ENCODE measurements at places on chromosomes 7 and 10.

GRCh38 chr10:3740157-3740871 is 44.7 kb downstream of the KLF6 start:
- DNase-seq, result no peak

DNA sequence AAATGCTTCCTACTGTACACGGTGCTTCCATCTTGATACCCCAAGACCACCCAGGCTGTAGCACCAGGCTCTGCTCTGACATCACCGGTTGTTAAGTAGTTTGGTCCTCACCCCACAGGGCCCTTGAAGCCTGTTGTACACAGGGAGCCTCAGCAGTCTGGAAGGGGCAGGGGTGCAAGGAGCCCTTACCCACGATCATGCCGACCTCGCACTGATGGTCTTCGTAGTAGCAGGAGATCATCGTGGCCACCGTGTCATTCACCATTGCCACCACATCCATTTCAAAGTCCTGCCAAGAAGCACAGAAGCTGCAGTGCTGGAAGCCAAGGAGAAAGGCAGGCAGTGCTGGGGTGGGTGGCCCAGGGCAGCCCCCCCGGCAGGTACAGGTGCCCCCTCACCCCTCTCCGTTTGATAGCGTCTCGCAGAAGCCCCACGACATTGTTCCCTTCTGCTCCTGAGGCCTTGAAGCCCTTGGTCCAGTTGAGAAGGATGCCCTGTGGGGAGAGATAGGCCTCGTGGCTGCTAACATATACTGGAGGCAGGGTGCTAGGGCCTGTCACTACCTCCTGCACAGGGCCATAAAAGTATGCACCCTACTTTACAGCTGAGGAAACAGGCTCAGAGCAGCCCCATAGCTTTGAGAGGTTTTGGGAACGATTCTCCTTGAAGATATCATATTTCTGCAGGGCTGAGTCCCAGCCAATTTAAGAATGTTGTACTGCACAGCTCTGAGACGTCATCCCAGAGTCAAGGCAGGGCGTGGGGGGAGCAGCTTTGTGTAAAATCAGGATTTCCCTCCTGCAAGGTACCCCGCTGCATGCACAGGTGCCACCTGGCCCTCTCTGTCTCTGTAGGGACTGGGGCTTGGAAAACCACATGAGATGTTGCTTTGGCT is 8.7 kb upstream of the MYL7 start:
- no peak for DNase-seq

- DNase-seq, result no peak
Observed at GRCh38 chr10:84163996-84164395, 9.6 kb upstream of the GPR15LG start.

DNA sequence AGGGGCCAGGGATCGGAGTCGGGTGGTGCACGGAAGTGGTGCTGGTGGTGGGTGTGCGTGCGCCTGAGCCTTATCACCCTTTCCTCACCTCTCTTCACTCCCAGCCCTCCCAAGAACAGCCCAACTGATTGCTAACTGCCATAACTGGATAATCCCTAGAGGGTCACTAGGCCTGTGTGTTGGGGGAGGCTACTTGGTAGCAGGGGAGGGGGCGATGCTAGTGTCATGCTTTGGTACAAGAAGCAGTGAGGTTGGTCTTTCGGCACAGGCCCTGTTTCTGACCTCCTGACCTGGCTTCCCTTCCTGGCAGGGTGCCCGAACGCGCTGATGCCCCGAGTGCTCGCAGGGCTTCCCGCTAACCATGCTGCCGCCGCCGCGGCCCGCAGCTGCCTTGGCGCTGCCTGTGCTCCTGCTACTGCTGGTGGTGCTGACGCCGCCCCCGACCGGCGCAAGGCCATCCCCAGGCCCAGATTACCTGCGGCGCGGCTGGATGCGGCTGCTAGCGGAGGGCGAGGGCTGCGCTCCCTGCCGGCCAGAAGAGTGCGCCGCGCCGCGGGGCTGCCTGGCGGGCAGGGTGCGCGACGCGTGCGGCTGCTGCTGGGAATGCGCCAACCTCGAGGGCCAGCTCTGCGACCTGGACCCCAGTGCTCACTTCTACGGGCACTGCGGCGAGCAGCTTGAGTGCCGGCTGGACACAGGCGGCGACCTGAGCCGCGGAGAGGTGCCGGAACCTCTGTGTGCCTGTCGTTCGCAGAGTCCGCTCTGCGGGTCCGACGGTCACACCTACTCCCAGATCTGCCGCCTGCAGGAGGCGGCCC is 652 bp downstream of the KAZALD1 start:
- DNase-seq, result peak; percentile 57

GRCh38 chr7:111600091-111600490 is 37.8 kb upstream of the IMMP2L start:
- no peak for DNase-seq

- no peak for DNase-seq
Observed at GRCh38 chr7:75928568-75928914, 13.6 kb downstream of the POR start.

- no peak for DNase-seq
Observed at GRCh38 chr7:70725448-70725847, 406.5 kb upstream of the GALNT17 start.

- no peak for DNase-seq
Observed at GRCh38 chr7:20395104-20395503, 64.4 kb downstream of the ITGB8 start.

GRCh38 chr10:59060852-59061251 is 115.6 kb upstream of the PHYHIPL start:
- DNase-seq, result no peak

DNA sequence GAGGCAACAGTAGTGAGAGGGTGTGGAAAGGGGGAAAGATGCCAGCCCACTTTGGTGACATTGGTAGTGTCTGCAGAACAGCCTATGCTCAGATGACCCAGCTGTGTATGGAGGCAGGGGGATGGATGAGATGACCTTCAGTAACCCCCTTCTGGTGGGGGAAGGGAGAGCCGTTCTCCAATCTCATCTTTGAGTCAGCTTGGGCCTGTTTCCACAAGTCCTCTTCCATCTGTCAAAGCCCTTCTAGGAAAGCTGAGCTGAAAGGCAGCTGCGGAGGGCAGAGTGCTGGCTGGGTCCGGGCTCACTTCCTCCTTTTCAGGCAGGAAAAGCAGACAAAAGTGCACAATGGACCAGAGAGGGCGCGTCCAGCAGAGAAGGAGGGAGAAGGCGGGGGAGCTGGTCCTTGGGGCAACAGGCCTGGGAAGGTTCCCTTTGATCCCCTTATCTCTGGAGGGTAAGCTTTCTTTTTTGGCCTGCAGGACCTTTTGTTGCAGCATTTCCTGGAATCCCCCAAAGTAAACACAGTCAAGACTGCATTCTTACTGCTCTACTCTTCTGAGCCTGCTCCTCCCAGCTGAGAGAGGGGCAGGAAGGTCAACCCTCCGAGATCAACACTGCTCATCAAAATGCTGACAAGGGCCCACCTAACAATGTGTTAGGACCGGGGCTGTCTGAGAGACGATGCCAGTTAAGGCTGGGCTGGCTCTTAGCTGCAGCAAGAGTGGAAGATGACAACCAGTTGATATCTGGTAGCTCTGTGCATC is 1.2 kb upstream of the LRMDA start:
- DNase-seq, result peak; percentile 32

- DNase-seq, result no peak
Observed at GRCh38 chr7:88204525-88205110, 15.2 kb downstream of the SRI start.

- DNase-seq, result no peak
Observed at GRCh38 chr10:93379731-93380575, 102.2 kb downstream of the MYOF start.

GRCh38 chr7:140667476-140667875 is 5.3 kb upstream of the ADCK2 start:
- no peak for DNase-seq

DNA sequence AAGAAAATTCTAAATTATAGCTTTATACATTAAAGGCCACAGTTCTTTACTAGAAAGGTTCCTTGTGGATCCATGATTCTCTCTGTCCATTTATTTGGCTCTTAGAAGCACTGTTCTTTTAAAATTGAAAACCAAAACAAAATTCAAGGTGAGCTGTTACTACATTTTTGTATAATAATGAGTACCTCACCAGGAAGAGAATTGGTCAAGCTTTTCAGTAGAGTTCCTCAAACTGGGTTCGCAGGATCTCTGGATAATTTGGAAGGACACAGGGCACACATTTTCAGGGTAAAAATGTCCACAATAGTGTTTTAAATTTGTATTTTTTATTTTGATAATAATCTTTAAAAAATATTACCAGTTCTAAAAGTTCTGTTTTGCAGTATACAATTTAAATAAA is 93.0 kb downstream of the PPP1R3A start:
- DNase-seq, result no peak

- DNase-seq, result no peak
Observed at GRCh38 chr10:6843481-6843881, 263.4 kb upstream of the PRKCQ start.

DNA sequence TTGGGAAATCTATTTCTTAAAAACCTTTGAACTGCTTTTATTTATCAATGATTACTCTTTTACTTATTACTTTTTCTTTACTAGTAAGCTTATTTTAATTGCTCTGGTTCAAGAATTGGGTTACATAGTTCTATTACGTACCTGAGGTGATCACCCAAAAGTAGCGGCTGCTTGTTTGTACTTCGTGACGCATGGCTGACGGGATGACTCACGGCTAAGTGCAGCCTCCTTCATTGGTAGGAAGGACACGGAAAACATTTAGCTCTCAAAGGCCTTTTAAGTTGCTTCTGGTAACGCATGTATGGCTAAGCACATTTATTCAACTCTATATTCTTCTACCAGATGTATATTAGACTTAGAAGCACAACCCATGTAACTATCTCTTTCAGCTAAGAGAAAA is 285.8 kb upstream of the SP4 start:
- no peak for DNase-seq

DNA sequence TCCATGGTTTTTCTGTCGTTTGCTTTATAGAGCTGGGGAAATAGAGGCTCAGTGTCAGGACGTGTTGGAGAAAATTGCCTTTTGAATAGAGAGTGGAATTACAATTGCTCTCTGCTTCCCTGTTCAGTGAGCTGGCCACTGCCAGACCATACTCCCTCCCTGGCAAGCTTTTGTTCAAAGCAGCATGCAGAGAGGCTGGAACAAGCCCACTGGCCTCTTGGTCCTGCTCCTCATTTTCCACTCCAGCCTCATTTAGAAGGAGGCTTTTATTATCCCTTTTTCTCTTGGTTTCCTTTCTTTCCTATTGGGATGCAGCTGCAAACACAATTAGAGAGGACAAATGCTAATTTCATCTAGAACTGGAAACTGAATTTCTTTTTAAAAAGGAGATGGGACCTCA is 302.2 kb upstream of the PODXL start:
- no peak for DNase-seq

GRCh38 chr7:8284606-8285005 is 22.6 kb upstream of the ICA1 start:
- no peak for DNase-seq

GRCh38 chr7:11847336-11847735 is 15.3 kb upstream of the THSD7A start:
- no peak for DNase-seq
